ENCODE measurements at places on chromosomes 7 and 10. TPM values are rescaled to one million over a fixed set of nuclear protein-coding genes. Genes with fewer than 3 reads are reported as not detected.

GJD4 gene
- not detected for total RNA-seq

GRCh38 chr7:2928256-2928612 is 84.1 kb upstream of the GNA12 start:
- H3K36me3 ChIP-seq = no peaks in the 10 kb centered on the region
- H3K4me1 ChIP-seq = no peaks in the 10 kb centered on the region
- no peaks in the 10 kb centered on the region for H3K27me3 ChIP-seq
- no peak overlapping the region for H3K4me3 ChIP-seq
- no peak overlapping the region for H3K27ac ChIP-seq

GRCh38 chr10:113139699-113140098 is 189.7 kb downstream of the TCF7L2 start:
- no peak for DNase-seq
- H3K27me3 ChIP-seq = no peaks in the 10 kb centered on the region
- H3K4me3 ChIP-seq = no peak overlapping the region
- no peak overlapping the region for H3K27ac ChIP-seq
- peaks cover 52% of the 10 kb centered on the region for H3K4me1 ChIP-seq
- no peaks in the 10 kb centered on the region for H3K36me3 ChIP-seq

RAPGEF5 gene
- 4.6 TPM for total RNA-seq

COBL gene
- total RNA-seq = 6.3 TPM

DNA sequence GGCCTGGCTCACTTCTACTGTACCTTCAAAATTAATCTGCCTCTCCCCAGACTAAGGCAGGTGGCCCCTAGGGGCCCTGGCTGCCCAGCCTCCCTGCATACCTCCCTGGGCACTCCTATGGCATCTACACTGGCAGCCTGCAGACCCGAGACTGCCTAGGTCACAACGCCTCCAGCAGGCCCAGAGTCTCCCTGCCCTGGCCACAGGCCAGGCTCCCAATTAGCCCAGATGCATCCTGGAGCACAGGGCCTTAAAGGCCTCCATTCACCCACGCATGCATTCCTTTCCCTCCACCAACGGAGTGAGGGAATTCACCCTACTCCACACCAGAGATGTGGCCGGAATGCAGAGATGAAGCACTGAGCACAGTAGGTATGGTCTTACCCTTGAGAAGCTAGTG is 1.9 kb downstream of the CHAT start:
- peaks cover 92% of the 10 kb centered on the region for H3K27me3 ChIP-seq
- H3K4me1 ChIP-seq = peaks cover 11% of the 10 kb centered on the region
- H3K27ac ChIP-seq = no peak overlapping the region
- no peaks in the 10 kb centered on the region for H3K36me3 ChIP-seq
- DNase-seq = no peak
- H3K4me3 ChIP-seq = no peak overlapping the region

- no peak for DNase-seq
- no peak overlapping the region for H3K4me3 ChIP-seq
- H3K4me1 ChIP-seq = no peaks in the 10 kb centered on the region
Observed at GRCh38 chr10:35821339-35821911, 179.3 kb upstream of the FZD8 start.

Data from neural progenitor cell (in vitro differentiated cells).